ENCODE measurements at places on chromosomes 4 and X.

- no peak for DNase-seq
Measured at GRCh38 chr4:109041463-109042360, 260.7 kb downstream of the COL25A1 start.

DNA sequence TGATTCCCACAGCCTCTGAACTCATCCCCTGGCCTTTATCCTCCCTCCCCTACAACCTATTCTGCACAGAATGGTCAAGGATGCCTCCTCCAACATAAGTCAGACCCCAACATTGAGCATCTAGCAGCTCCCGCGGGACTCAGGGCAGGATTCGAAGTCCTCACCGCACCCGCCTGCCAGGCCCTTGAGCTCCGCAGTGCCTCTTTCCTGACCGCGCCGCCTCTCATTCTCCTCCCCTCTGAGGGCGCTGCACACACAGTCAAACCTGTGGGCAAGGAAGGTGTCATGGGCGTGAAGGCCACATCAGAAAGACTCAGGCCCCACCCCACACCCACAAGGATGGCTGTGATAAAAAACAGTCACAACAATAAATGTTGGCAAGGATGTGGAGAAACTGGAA, 84.1 kb downstream of the CPZ start:
- no peak for DNase-seq

DNA sequence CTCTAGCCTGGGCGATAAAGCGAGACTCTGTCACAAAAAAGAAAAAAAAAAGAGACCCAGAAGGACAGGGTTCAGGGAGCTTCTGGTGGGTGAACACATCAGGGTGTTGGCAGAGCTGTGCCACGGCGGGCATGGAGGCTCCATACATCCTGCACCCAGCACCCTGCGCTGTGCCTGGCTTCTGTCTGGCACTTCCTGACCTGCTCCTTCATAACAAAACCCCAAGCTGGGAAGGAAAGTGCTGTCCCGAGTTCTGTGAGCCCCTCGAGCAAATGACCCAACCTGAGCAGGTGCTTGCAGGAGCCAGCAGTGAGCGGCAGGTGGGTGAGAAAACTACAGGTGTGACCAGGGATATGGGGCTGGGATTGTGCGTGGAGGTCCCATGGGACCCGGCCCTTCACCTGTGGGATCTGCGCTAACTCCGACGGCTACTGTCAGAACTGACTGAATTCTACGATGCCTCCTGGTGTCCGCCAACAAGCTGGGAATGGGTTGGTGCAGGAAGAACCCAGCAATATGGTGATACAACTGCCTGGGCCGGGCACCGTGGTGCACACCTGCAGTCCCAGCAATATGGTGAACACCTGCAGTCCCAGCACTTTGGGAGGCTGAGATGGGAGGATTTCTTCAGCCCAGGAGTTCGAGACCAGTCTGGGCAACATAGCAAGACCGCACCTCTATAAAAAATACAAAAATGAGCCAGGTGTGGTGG, 18.9 kb downstream of the ASMTL start:
- DNase-seq: no peak

GRCh38 chrX:15750611-15751154, 12.6 kb downstream of the CA5B start:
- no peak for DNase-seq

DNA sequence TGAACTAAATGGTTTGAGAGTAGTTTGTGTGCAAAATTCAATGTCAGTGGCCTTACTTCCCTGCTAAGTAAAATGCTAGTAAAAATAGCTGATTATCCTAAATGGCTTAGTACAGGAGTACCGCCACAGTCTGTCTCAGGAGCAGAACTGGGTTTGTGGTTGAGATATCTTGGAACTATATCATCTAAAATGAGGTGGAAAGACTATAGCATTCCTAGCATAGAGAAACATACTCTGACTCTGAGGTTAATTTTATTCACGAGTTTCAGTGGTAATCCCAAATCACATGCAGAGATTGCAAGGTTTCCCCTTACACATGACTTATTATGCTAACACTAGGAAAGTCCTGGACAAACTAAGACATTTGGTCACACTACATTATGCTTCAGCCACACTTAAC, 70.4 kb downstream of the OR13H1 start:
- DNase-seq: no peak

- peak; percentile 30 for DNase-seq
Measured at GRCh38 chr4:186726426-186727168, 2.9 kb upstream of the FAT1 start.
